ENCODE measurements at places on chromosomes 13 and 19.

- peak; percentile 68 for DNase-seq
These were observed 33.0 kb downstream of the DEDD2 start for GRCh38 chr19:42184401-42184861.

DNA sequence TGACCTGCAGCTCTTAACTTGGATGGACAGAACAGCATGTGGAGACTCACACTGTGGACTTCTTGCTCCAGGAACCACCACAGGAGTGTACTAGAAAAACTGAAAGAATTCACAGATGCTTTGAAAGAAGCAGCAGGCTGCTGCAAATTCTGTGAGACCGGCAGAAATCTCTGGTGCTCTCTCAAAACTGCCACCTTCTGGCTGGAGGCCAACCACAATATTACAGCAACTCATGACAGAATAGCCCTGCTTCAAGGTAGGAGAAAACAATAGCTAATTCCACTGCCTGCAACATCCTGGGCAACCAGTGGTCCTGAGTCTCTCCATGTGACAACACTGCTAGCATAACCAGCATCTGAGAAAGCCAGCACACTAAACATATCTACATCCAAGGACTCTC, 26.9 kb downstream of the CDK8 start:
- no peak for DNase-seq

GRCh38 chr19:19661675-19662251, 1.7 kb downstream of the ATP13A1 start:
- DNase-seq = no peak

GRCh38 chr13:67042556-67042955, 187.6 kb downstream of the PCDH9 start:
- no peak for DNase-seq

DNA sequence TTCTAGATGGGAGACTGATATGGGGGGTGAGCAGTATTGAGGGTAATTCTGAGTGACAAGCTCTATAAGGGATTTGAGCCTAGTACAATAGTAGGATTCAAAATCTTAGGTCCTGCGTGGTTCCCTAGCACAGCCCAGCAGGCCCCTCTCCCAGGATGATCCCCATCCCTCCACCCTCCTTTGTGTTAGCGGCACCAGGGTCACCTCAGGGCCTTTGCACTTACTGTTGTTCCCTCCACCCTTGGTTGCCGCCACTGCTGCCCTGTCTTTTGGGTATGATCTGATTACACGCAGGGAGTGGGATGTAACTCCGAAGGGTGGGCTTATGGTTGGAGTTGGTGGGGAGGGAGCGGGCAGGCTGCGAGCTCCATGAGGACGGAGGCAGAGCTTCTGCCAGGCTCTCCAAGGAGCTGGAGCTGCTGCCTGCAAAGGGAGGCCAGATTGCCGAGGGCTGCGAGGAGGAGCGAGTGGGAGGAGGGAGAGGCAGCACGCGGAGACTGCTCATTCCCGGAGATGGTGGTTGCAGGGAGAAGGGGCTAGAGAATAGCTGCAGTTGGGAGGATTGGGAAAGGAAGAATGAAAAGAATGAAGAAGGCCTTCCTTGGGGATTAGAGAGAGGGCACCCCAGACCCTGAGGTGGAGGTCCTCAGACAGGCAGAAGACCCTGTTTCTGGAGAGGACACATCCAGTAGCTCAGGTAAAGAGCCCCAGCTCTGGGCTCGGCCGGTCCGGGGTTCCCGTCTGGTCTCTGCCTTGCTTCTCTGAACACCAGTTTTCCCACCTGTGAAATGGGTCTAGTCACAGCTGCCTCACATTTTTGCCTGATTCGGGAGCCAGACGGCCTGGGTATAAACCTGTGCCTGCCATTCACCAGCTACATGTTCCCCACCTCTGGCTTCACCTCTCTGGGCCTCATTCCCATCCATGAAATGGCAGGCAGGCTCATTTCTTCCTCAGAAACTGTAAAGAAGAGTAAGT, 5.2 kb downstream of the NACC1 start:
- no peak for DNase-seq

GRCh38 chr19:14248578-14249011, 42.6 kb upstream of the ADGRL1 start:
- DNase-seq = peak; percentile 34

- DNase-seq = no peak
These were observed 8.8 kb downstream of the METTL21C start for GRCh38 chr13:102686024-102686423.

DNA sequence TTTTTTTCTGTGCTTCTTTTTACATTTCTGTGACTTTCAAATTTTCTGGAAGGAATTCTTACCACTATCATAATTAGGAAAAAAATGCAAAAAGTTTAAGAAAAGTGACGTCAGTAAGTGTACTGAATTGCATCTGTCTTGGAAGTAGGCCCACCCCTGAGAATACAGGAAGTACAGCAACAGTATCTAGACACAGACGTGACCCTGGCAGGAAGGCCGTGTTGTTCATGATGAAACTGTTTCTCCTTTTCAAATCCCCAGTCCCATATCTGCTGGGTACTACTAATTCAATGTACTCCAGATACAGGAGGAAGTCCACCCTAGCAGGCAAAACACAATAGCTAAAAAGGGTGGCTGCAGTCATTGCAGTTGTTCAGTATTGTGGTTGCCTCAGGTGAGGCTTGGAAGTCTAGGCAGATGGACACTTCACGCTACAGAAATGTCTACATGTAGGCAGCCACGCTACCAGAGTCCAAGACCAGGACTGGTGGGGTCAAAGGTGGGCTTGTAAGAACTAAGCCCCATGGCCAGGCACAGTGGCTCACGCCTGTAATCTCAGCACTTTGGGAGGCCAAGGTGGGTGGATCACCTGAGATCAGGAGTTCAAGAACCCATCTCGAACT, 49.6 kb upstream of the MED4 start:
- DNase-seq = no peak

- DNase-seq = no peak
These were observed 21.0 kb downstream of the RFXAP start for GRCh38 chr13:36839981-36840380.

- no peak for DNase-seq
These were observed 250 bp downstream of the SPRY2 start for GRCh38 chr13:80340651-80341100.

- no peak for DNase-seq
These were observed 217.0 kb upstream of the IPO5 start for GRCh38 chr13:97736436-97736835.

- DNase-seq = no peak
These were observed 92.0 kb upstream of the WASF3 start for GRCh38 chr13:26465514-26465913.

DNA sequence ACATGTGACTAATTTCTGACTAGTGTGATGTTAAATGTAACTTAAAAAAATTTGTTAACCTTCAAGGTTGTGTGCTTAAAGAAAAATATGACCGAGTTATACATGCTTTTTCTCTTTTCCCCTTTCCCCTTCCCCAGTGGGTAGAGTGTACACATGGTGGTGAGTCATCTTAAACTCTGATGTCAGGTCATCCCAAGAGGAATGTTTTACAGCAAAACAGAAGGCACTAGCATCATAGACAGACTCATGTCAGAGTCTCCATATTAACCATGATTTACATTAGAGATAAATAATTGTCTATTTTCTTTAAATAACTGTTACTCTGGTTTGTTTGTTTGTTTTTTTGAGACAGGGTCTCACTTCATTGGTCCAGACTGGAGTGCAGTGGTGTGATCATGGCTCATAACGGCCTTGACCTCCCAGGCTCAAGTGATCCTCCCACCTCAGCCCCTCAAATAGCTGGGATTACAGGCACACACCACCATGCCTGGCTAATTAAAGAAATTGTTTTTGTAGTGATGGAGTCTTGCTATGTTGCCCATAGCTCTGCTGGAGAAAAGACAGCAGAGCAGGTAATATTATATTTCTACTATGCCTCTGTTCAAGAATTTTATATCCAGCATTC, 160.4 kb upstream of the PCDH9 start:
- no peak for DNase-seq

GRCh38 chr19:7480222-7480969, 8.4 kb downstream of the PEX11G start:
- DNase-seq = no peak

- no peak for DNase-seq
These were observed 2.1 kb downstream of the GATAD2A start for GRCh38 chr19:19407633-19407930.

DNA sequence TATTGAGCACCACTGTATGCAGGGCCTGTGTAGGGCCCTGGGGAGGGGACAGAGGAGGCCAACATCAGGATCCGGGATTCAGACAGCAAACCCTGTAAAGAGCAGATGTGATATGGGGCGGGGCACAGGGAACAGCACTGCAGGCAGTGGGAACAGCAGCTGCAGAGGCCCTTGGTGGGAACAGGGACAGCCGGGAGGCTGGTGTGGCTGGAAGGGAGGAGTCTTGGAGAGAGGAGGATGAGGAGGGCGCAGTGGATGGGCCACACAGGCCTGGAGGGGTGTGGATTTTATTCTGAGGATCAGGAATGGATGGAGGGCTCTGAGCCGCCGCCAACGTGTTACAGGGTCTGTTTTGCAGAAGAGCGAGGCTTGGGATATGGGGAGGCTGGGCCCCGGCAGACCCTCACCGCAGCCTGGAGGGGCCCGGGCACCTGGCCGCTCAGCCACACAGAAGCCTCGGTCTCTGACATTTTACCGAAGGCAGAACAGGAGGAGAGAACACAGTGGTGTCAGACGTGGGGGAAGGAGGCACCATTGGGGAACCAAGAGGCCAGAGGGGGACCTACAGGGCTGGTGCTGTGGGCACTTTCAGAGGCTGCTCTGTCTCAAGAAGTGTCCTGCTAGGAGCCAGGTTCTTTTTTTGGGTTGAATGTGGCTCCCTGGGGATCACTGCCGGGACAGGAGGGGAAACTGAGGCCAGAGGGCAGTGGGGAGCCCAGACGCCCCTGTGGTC, 6.9 kb downstream of the EFNA2 start:
- no peak for DNase-seq

DNA sequence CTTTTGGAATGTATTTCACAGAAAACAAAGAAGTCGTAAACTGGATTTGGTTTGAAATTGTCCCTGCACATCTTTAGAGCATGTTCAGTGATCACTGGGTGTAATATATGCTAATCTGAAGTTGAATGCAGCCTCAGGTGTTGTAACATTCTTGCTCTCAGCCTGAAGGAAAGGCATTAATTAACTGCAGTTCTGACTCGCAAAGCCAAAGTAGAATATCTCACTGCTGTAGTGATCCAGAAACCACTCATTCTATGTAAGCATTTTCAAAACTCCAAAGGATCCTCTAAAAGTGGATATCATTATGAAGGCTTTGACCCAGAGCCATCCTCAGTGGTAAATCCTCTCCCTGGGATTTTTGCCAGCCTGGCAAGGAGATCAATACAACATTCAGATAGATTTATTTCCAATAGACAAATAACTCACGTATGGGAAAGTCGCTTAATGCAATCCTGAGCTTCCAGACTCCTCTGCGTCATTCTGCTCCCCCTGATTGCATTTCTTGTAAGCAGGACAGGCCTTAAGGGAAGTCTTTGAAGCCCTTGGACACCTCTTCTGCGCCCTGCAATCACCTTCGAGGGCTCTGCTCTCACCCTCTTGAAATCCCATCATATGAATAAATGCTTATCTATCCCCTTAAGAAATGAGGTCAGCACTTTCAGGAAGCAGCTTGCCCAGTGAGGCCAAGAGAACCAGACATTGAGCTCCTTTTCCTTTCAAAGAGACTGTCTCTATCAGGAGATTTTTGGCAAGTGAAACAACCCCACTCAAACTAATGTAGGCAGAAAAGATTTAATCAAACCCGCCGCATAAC, 301.7 kb upstream of the NBEA start:
- no peak for DNase-seq

DNA sequence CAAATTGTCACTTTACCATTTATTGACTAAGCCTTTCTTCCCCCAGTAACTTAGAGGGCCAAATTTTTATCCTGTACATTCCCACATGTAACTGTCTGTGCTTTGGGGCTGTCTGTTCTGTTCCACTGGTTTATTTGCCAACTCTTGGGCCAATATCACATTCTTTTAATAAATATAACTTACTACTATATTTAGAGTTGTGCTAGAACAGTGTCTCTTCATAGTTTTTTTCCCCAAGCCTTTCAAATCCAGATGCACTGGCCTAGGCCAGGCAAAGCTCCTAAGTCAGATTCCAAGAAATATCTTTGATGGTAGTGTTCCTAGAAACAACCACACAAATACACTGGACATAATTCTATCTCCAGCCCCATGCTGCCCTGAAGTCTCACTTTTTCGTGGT, 16.0 kb upstream of the CEBPG start:
- no peak for DNase-seq

DNA sequence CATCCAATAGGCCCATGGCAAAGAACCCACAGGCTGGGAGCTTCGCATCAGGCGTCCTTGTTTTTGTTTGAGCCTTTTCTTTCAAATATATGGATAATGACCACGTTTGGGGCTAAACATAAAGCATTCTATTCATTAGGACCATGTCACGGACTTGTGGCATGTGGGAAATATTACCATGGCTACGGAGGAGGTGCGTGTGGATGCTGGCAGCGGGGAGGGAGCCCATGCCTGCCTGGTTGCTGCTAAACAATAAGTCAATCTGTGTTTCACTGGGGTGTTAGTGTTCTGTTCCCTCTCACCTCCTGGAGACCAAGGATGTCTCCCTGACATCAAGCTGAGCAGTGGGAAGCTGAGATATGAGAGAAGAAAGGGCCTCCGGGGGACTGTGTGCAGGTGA, 121.1 kb downstream of the IRS2 start:
- no peak for DNase-seq

GRCh38 chr19:11482384-11483050, 1.7 kb upstream of the ELAVL3 start:
- peak; percentile 74 for DNase-seq

- DNase-seq = no peak
These were observed 146.8 kb downstream of the ABCC4 start for GRCh38 chr13:95154413-95154886.

GRCh38 chr13:77860507-77860981, 58.1 kb downstream of the EDNRB start:
- no peak for DNase-seq

GRCh38 chr13:105937451-105937850, 598.0 kb downstream of the EFNB2 start:
- DNase-seq = no peak

- DNase-seq = no peak
These were observed 20.5 kb downstream of the PAK4 start for GRCh38 chr19:39146091-39146490.

DNA sequence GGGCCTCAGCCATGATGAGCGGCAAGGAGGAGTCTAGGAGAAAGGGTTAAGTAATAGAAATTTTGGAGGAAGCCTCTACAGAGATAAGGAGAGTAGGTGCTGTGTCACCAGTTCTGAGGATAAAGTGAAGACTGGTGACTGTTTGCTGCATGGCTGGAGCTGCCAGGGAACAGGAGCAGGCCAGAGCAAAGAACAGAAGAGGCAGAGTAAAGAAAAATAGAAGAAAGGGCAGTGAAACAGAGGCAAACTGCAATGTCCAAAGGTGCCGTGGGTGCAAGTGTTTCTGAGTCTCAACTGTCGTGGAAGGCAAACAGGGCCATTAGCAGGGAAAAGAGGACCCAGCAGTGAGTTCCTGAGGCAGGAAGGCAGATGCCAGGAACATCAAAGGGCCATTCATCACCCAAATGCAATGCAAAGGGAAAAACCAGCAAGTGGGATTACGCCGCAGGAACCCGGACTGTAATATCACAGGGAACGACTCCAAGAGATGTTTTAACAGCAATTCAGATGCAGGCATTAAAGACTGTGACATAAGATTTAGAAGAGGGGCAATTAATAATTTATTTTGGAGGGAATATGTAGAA, 318.3 kb downstream of the FOXO1 start:
- no peak for DNase-seq
